ENCODE measurements at places on chromosomes 2 and 18.

GRCh38 chr2:42141687-42142546 is 27.2 kb upstream of the EML4 start:
- peak; percentile 65 for DNase-seq

GRCh38 chr2:134139611-134140010 is 114.3 kb upstream of the MGAT5 start:
- no peak for DNase-seq

DNA sequence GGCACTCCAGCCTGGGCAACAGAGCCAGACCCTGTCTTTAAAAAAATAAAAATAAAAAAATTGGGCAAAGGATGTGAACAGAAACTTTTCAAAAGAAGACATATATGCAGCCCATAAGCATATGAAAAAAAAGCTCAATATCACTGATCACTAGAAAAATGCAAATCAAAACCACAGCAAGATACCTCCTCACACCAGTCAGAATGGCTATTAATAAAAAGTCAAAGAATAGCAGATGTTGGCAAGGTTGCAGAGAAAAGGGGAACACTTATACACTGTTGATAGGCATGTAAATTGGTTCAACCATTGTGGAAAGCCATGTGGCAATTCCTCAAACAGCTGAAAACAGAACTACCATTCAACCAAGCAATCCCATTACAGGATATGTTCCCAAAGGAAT is 204.1 kb upstream of the SRD5A2 start:
- no peak for DNase-seq

- no peak for DNase-seq
Measured at GRCh38 chr18:80034852-80035406, 695 bp downstream of the RBFA start.

DNA sequence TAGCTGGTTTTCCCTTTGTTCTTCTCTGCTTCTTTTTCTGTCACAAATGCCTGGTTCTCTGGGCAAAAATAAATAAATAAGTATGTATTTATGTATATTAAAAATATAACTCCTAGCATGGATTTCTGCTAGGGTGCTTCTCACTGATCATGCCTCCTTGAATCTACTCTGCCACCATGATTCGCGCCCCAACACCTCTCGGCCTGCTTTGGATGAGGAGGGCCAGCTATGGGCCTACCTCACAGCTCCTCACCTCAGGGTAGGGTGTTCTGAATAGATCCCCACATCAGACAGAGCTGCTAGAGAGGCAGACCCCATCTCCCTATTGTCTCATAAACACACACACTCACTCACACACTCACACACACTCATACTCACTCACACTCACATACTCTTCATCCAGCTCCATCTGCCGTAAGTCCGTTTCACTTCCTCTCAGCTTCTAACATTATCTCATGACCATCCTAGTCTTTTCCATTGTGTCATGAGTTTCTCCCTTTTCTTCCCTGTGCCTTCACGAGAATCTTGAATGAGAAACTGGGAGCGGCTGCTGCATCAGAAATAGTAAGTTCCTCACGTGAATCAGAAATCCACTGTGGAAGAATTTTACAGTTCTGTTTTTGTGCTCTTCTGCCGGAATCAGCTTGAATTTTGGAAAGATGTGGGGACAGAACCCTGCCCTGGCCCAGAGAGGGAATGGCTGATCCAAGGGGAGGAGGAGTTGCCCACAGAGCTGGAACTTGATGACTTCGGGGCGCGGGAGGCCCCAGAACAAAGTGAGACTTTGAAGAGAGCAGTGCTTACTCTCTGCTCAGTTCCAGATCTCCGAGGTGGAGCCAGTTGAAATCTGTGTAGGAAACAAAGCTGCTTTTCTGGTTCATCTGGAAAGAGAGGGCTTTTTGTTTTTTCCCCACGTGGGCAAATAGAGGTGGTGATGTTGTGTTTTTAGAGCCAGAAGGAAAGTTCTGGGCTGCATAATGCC is 20.9 kb downstream of the ANXA4 start:
- DNase-seq, result no peak

DNA sequence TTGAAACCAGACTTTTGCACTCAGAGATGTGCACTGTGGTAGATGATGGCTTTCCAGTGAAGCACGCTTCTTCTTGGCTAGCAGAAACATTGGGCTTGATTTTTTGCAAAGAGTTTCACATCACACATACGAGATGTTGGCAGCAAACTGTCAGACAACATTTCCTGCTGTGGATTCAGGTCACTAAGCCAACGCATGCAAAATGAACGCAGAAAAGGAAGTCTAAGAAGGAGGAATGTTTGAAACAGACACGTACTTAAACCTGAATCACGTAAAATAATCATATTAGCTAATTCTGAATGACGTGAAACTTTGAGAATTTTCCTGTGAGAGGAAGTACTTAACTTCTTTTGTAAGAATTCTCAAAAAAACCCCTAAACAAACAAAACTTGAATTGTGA is 88.1 kb downstream of the EPB41L3 start:
- no peak for DNase-seq

DNA sequence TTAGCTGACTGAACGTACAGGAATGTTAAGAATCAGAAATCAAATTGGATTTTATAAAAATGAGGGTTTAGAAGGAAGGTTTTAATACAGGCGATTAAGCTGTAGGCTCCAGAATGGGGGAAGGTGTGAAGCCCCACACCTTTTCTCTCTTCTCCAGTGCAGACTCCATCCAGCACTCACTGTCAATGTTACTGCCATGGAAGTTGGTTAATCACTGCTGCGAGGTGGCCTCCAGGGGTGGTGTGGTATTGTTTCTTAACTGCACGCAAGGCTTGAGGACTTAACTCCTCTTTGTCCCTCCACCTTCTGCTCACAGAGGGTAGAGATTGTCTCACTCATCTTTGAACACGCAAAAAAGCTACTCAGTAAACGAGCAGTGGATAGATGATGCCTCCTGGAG is 26.9 kb upstream of the YWHAQ start:
- DNase-seq, result no peak

GRCh38 chr2:73032702-73033097 is 38.8 kb downstream of the SFXN5 start:
- DNase-seq, result no peak

- DNase-seq, result no peak
Measured at GRCh38 chr2:48965204-48965603, 189.1 kb downstream of the FSHR start.

DNA sequence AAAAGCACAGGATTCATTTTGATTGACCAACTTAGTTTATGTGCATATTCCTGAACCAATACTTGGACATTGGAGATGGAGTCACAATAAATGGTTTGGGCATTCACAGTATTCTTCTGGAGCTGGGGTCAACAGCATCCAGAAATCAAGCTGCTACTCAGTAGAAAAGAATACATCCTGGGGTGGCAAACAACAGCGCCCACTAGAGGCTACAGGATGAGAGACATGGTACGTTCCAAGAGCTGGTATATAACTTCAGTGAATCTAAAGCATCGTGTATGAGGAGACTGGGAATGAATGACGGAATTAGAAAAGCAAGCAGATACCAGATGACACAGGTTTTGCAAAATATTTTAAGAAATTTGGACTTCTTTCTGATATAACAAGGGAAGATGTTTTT is 142.9 kb upstream of the FIGN start:
- DNase-seq, result peak; percentile 29

DNA sequence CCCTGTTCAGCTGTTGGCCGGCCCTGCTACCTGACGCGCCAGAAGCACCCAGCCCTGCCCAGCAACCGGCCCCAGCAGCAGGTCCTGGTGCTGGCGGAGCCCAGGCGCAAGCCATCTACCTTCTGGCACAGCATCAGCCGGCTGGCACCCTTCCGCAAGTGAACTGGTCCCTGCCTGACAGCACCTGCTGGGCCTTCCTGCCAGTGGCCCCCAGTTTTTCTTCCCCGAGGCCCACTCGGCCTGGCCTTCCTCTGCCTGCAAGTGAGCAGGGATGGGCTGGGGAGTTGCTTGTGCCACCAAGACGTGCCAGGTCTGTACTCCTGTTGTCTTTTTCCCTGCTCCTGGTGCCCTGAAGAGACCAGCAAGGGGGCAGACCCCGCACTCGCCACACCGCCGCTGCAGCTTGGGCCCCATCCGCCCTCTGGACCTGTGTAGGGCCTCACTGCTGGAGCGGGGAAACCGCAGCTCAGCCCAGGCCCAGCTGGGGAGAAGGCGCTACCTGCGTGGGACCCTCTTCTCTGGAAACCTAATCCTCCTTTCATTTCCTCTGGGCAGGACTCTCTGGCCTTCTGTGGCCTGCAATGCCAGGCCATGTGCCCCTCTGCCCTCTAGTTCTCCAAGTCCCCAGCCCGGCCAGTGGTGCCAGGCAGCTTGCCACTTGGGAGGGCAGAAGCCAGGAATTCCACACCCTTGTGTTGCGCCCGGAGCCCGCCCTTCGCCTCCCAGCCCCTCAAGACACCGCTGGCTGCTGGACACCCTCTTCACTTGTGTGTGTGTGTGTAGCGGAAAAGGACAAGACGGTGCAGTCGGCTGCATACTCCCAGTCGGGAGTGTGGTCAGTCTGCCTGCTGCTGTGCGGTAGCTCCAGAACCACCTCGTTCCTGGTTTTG is 47.0 kb downstream of the FAM168B start:
- no peak for DNase-seq

- DNase-seq, result no peak
Measured at GRCh38 chr18:36203360-36203895, 16.1 kb downstream of the MOCOS start.

GRCh38 chr2:151872463-151872862 is 44.2 kb upstream of the ARL5A start:
- no peak for DNase-seq

- DNase-seq, result peak; percentile 70
Measured at GRCh38 chr2:141554810-141555209, 576.0 kb downstream of the LRP1B start.
